Common myeloid progenitor, CD34-positive (primary cell): ENCODE measurements at places on chromosomes 2 and 18.

- no peak for DNase-seq
Observed at GRCh38 chr2:86039178-86039962, 66.3 kb downstream of the POLR1A start.

- DNase-seq: no peak
Observed at GRCh38 chr2:43168016-43168369, 58.4 kb downstream of the ZFP36L2 start.

- DNase-seq: no peak
Observed at GRCh38 chr2:27118525-27119329, at the start of gene CGREF1. Gene CGREF1 (minus strand): TSS chr2:27119128. CDS start chr2:27104366, 14,762 bp downstream.

GRCh38 chr2:1153920-1154319, 203.3 kb downstream of the SNTG2 start:
- DNase-seq: no peak

DNA sequence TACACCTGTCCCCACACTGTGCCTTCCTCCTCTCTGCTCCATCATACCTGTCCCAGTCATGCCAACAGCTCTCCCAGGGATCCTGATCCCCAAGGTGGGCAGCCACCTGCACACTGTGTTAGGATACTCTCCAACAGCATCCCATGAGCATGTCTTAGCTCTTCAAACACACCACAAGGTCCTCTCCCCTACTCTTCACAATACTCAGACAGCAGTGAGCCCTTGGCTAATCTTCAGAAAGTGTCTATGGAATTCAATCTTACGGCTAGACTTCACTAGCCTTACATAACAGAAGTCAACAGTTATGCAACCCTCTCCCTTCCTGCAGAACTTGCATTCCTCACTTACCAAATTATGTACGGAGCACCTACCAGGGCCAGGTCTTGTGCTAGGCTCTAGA, 79.9 kb downstream of the MYO5B start:
- no peak for DNase-seq
